ENCODE measurements at places on chromosomes 4 and X. TPM values are rescaled to one million over a fixed set of nuclear protein-coding genes. Genes with fewer than 3 reads are reported as not detected.

CSAG3 gene
- total RNA-seq: not detected

CETN2 gene
- 65.7 TPM for total RNA-seq

HTATSF1 gene
- total RNA-seq: 23.7 TPM

RASL11B gene
- 1.0 TPM for total RNA-seq

CXCL3 gene
- total RNA-seq: 37.0 TPM

MTMR8 gene
- 4.8 TPM for total RNA-seq

ARHGAP24 gene
- 79.4 TPM for total RNA-seq

SRPK3 gene
- total RNA-seq: 0.23 TPM
